ENCODE measurements at places on chromosomes 1 and 21.

GRCh38 chr1:217274927-217275654 is 355.8 kb downstream of the GPATCH2 start:
- DNase-seq = no peak

DNA sequence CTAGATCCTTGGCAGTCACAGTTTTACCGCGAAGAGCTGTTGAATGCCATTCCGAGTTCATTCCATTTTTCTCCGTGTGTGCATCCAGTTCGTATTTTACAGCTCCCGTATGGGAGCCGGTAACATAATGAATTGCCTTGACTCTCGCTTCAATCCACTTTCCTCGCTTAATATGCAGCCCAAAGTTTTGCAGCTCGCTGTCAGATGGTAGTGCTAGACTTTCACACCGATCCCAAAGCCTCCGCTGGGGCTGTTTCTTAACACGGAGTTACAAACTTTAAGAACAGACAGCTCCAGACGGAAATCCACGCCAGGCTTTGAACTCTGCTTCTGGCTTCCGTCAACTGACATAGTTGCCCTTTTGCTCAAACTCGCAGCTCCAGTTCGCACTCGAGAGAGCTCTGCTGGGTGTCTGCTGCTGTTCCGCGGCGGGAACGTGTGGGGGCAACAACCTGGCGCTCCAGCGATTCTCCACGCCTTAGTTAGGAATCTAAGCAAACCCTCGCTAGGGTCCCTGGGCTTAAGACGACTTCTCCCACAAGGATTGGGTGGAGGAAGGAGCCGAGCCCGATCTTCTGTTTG is 3.5 kb upstream of the ARID1A start:
- peak; percentile 98 for DNase-seq

DNA sequence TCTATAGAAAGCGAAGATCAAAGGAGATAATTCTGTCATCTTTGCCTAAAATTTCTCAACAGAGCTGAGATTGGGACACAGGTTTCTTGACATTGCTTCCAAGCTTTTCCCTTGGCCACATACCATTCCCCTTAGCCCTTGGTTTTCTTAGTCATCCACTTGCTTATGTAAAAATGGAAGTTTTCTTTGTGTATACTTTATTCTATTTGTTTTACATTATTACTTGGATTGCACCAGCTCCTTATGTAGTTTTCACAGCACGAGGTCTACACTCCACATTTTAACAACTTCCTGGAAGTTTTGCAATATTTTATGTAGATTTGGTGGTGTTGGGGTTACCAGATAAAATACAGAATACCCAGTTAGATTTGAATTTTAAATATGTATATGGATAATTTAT is 129.8 kb downstream of the PLA2G4A start:
- peak; percentile 28 for DNase-seq

GRCh38 chr1:228697207-228698016 is 37.9 kb upstream of the RHOU start:
- peak; percentile 88 for DNase-seq

GRCh38 chr1:207815466-207815865 is 63.6 kb downstream of the CD46 start:
- DNase-seq = no peak
